CD4-positive, alpha-beta memory T cell (primary cell): ENCODE measurements at places on chromosomes 6 and 20. TPM values are rescaled to one million over a fixed set of nuclear protein-coding genes. Genes with fewer than 3 reads are reported as not detected.

PHACTR3 gene
- not detected for total RNA-seq

GRCh38 chr20:62902926-62903615, 23.2 kb downstream of the DIDO1 start:
- no peak for DNase-seq

DNA sequence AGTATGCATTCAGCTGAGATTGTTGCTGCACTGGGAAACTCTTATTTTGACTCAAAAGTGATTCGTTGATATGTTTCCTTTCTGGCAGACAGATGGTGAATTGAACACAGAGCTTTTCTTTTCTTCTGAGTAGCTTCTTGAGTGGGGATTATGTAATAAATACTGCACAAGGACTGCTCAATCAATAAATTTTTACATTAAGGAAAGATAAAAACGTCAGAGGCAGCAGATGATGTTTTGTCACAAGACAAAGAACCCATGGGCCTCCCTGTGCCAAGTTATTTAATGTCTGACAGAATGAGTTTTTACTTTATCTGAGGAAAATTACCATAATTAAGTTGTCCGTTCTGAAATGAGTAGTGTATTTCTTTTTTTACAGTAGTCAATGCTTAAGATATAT, 460.3 kb downstream of the UTRN start:
- no peak for DNase-seq

DNA sequence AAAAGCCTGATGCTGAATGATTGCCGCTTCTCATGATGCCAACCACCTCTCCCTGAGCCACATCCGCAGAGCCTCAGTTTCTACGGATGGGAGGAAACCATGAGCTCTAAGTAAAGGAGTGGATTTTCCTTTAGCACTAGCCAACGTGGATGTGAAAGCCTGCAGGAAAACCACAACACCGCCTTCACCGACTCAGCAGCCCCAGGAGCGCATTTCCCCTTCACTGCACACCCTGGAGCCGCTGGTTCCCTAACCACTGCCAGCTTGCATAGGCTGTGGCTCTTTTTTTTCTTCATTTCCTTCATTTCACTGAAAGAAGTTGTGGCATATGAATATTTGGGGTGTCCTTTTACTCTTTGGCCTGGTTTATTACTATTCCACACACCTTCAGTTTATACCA, 50.5 kb upstream of the SSTR4 start:
- no peak for DNase-seq

- DNase-seq: no peak
These were observed 100.9 kb downstream of the TSHZ2 start for GRCh38 chr20:53072923-53073579.

DNA sequence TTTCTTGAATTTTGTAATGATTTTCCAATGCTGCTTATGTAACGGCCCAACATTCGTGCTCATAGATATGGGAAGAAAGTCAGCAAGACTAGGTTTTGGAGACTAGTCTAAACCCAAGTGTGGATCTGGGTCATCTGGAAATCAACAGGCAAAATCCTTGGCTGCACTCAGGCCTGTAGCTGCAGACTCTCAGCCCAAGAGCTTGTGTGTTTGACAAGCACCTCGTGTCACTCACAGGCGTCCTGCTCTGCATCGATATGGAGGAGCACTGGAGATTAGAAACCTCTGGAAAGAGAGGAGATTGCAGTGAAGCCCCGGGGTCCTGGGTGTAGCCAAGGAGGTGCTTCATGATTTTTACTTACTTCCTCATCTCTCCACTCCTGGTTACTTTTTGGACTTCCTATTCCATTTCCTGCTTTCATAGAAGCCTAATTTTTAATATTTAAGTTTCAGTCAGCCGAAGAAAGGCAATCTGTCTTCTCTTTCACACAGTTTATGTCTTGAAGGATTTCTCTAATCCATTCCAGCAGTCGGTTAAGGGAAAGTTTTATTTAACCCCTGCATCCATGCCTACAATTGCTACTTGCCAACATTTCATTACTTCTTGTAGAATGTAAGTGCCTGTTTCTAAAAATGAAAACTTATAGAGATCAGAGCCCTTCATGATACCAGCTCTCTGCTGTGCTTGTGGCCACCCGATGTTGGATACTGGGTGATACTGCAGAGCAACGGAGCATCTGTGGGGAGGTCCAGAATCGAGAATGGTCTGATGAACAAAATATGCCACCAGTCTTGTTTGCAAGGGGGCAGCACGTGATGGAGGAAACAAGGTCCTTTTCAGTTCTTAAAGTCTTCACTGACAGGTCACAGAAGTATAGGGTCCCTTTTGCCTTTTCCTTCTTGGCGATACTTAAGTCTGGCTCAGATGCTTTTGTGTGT, 296.3 kb downstream of the QKI start:
- DNase-seq: no peak

GRCh38 chr6:34806738-34807453, 15.0 kb downstream of the BLTP3A start:
- no peak for DNase-seq

SLC23A2 gene
- total RNA-seq: 22.6 TPM

DNA sequence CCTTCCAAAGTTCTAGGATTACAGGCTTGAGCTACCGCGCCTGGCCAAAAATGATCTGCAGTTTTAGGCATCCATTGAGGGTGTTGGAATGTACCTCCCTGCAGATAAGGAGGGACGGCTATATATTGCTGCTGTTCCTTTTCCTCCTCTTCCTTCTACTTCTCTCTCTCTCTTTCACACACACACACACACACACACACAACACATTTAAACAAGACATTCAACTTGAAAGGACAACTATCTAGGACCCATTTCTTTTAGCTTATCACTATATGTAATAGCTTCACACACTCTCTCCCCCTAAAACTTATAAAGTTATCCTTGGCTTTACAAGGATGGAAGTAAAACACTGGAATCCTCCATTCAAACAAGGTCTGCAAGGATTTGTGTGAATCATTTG, 260.6 kb downstream of the PHACTR1 start:
- no peak for DNase-seq

TGM3 gene
- not detected for total RNA-seq

- DNase-seq: peak; percentile 45
These were observed 98.3 kb downstream of the TIAM2 start for GRCh38 chr6:155093430-155093829.

DNA sequence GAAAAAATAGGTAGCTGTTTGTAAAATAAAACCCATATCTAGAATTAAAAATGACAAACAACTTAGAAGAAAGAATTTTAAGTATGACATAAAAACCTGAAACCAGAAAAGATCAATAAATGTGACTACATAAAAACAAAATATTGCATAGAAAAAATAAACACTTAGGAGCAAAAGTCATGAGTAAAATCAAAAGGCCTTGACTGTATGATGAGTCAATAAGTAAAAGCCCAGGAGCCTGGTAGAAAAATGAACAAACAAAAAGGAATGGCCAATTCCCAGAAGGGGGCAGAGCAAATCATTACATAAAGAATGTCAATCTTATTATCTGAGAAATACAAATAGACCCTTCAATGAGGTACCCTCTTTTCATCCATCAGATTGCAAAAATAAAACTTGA, 20.7 kb upstream of the ENPP1 start:
- DNase-seq: no peak

GRCh38 chr6:79134699-79135474, 56.8 kb upstream of the PHIP start:
- no peak for DNase-seq

- DNase-seq: no peak
These were observed 1.7 kb upstream of the RIPOR3 start for GRCh38 chr20:50693001-50693400.

DNA sequence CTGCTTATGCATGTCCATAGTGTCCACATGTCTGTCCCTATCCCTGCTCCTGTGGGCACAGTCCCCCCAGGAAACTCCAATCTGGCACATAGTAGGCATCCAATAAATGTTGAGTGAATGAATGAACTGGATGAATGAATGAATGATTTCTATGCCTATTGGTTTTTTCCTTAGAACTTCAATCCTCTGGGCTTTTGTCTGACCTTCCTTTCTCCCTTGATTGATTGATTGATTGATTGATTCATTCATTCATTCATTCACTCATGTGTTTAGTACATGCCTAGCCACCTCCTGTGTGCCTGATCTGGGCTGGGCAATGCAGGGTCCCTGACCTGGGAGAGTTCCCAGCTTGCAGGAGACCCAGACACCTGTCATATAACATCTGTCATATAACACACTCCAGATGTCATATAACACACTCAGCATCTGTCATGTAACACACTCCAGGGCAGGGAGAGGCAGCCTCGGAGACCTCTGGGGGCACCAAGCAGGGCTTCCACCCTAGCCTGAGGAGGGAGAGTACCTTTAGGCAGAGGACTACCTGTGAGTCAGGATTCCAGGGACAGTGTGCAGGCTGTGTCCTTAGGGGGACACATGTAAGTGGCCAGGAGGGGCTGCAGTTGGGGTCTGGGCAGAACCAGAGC, 17.9 kb downstream of the VSTM2L start:
- no peak for DNase-seq

- DNase-seq: no peak
These were observed 5.7 kb upstream of the PARD6B start for GRCh38 chr20:50725724-50726005.

GRCh38 chr6:46059608-46060007, 43.9 kb upstream of the CLIC5 start:
- DNase-seq: no peak

- DNase-seq: no peak
These were observed 29.5 kb upstream of the PKIB start for GRCh38 chr6:122580737-122581136.

DNA sequence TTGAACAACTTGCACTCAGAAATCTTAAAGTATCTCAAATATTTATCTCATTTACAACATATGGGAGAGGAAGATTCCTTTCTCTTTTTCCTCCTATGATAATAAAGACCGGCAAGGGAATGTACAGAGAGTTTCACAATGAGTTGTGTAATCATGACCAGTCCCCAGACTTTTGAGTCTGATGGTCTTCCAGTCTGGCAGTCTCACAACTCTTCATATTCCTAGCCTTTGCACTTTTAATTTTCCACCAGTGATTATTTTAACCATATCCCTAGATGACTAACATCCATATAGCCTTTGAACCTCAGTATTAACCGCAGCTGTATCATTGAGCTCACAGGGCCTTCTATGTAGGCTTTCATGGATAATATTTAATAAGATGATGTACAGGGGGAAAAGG, 278.5 kb downstream of the KHDC1L start:
- DNase-seq: no peak

GRCh38 chr20:49513517-49513916, 31.0 kb upstream of the KCNB1 start:
- DNase-seq: no peak

- no peak for DNase-seq
These were observed 192.5 kb downstream of the TTLL2 start for GRCh38 chr6:167517254-167517916.

- no peak for DNase-seq
These were observed 990 bp downstream of the BPI start for GRCh38 chr20:38304845-38305447.

DNA sequence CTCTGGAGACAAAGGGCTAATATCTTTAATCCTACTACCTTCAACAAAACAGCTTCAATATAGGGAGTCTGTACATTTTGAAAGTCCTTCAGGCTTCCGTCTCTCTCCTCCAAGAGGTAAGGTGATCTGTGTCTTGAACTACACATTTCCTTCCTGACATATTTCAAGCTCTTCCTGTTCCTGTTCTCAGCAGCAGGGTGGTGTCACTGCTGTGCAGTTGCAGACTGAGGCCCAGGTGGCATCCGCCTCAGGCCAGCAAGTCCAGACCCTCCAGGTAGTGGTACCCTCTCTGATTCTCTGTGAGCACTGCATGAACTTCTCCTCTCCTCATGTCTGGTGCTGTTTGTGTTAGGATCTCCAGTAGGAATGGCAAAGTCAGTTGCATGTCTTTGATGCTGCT, 7.8 kb downstream of the NFYA start:
- no peak for DNase-seq

DNA sequence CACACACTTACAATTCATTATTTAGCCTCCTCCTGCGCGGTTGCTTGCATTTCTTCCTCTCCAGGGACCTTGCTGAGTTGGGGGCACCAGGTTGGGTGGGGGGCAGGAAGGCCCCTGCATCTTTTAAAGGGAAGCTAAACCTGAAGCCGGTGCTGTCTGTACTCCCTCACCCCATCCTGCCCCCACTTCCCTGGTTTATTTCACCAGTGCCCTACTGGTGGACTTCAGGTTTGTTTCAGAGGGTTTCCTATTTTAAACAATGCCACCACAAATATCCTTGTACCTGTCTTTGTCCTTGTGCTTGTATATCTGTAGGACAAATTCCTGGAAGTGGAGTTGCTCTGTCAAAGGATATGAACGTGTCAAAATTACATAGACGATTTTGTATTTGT, 21.0 kb downstream of the PTK7 start:
- no peak for DNase-seq

- DNase-seq: no peak
These were observed 7.8 kb upstream of the SIRPG start for GRCh38 chr20:1665345-1665744.

DNA sequence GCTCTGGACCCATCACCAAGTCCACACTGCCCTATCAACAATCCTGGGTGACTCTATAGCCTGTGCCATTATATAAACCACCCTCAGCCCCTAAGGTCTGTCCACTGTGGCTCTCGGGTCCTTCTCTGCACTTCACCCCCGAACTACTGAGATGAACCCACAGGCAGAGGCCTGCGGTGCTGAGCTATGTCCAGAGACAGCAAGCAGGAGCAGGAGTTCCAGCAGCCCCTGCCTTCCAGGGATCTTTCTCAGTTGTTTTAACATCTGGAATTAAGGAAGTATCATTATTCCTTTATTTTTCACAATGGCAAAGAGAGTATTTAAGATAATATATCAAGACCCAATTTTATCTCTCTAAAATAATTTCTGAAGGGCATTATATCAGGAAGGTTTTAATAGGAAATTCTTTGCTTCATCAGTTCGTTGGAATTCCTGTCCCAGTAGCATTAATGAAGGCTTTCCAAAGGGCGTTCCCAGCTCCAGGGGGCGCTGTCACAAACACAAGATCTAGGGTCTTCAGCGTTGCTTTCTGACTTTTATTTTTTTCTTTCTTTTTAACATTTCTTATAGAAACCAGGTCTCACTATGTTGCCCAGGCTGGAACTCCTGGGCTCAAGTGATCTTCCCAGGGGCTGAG, 27.3 kb downstream of the RRBP1 start:
- DNase-seq: no peak

GRCh38 chr6:104632588-104632987, 227.1 kb downstream of the HACE1 start:
- no peak for DNase-seq

GRCh38 chr20:38937000-38937399, 10.8 kb downstream of the FAM83D start:
- no peak for DNase-seq

HLA-DRB5 gene
- 1.9 TPM for total RNA-seq

GRCh38 chr20:9884061-9884460, 45.2 kb upstream of the PAK5 start:
- DNase-seq: no peak

DNA sequence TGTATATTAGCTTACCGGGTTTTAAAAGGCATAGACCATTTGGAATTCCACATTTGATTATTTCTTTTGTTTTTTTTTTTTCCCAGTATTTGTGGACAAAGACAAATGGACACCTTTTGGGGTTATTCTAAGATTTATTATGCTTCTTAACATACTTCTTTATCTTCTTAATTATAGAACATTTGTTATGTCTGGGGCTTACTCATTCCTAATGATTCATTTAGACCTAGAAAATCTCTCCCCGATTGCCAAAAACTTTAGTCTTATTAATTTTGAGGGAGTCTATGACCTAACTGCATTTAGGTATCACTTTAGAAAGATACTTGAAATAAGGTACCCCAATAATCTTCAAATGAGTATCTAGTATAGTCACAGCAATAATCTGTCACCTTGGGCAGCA, 170.7 kb upstream of the PREP start:
- DNase-seq: no peak

EFCAB8 gene
- total RNA-seq: 1.5 TPM

- peak; percentile 71 for DNase-seq
These were observed 936 bp upstream of the TMX4 start for GRCh38 chr20:8020314-8021079.
